Activated CD4-positive, alpha-beta T cell treated with anti-CD3 and anti-CD28 coated beads for 36 hours (primary cell): ENCODE measurements at places on chromosomes 7 and 10. TPM values are rescaled to one million over a fixed set of nuclear protein-coding genes. Genes with fewer than 3 reads are reported as not detected.

GRCh38 chr7:14389595-14389994 is 400.1 kb upstream of the ETV1 start:
- no peak for DNase-seq

- DNase-seq, result no peak
Observed at GRCh38 chr10:126177417-126178030, 210.8 kb downstream of the ADAM12 start.

GRCh38 chr10:87094373-87095235 is at the start of the genes GLUD1 and SHLD2:
Gene GLUD1 (minus strand): TSS chr10:87094843. CDS start chr10:87094769, 74 bp downstream.
Gene SHLD2 (plus strand): TSS chr10:87095206. CDS start chr10:87151355, 56,149 bp downstream.
- peak; percentile 94 for DNase-seq

Gene TBL2
- 30.6 TPM for total RNA-seq

Gene AMZ1
- 0.14 TPM for total RNA-seq
